NT2/D1 (cell line): ENCODE measurements at places on chromosomes 6 and 20.

GRCh38 chr6:13873288-13874190 lies 51.2 kb upstream of the RNF182 start:
- no peak for DNase-seq

DNA sequence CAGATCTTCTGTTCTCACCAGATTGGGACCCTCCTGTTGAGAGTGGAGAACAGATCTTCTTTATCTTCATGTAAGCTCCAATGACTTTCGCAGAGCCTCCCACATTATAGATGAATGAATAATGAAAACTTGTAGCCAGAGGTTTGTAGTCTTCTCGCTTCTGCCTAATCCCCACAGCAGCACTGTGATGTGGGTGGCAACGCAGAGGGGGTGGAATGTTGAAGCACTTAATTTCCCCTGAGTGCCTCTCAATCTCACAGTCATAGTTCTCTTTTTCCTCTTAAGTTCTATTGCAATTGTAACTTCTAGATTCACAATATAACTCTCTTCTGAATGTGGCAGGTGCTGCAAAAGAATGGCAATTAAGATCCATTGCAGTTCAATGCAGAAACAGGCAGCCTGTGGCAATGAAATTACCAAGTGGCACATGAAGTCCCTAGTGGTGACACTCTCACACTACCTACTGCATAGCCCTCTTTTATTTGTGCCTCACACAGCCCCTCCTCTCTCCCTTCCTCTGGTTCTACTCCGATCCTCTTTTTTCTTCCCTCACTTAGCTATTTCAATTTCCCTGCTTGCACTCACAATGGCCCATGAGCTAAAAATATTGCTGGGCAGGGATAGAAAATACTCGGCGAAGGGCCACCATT lies 281.9 kb downstream of the UBE3D start:
- DNase-seq = peak; percentile 9

DNA sequence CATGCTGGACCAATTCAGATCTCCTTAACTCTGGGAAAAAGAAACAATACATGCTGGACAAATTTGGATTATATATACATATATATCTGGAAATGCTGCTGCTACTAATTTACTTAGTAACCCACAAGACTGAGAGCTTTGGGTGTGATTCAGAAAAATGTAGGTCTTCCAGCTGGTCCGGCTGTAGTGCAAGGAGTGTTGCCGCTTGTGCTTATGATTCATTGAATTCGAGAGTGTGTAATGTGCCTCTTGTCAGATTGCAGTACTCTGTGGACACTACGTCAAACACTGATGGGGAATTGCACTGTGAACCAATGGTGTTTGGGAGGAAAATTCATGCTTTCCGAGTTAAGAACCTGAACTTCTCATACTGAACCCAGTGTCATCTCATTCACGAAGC lies 1155.5 kb downstream of the EPHA7 start:
- no peak for DNase-seq

DNA sequence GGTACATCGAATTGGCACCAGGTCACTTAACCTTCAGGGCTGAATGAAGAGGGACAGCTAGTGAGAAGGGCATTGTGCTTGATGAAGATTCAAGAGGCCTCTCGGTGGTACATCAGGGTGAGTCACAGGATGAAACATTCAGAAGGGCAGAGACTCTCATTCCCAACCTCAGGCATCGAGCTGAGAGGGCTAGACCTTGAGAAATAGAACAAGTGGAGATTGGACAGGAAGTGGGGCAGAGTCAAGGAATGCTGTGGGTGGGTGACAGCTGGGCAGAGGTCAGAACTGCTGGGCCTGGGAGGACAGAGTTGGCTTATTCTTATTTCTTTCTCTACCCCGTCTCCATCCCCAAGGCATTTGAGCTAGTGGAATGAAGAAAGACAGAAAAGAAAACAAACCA lies 126.0 kb downstream of the SCML4 start:
- DNase-seq = no peak

DNA sequence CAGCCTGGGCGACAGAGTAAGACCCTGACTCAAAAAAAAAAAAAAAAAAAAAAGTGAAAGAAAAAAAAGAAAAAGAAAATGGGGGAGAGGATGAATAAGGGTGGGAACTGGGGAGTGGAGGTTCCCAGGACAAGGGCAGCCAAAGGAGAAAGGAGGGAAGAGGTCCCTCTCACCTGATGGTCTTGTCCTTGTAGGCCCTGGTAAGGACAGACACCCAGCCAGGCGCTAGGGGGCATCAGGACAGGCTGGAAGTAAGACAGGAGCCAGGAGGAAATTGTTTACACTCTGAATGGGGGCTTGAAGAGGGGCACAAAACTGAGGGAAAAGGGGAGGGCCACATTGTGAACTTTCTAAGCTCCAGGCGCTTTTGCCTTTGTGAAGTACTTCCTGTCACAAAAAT lies 2.3 kb upstream of the ALDH5A1 start:
- DNase-seq = no peak

DNA sequence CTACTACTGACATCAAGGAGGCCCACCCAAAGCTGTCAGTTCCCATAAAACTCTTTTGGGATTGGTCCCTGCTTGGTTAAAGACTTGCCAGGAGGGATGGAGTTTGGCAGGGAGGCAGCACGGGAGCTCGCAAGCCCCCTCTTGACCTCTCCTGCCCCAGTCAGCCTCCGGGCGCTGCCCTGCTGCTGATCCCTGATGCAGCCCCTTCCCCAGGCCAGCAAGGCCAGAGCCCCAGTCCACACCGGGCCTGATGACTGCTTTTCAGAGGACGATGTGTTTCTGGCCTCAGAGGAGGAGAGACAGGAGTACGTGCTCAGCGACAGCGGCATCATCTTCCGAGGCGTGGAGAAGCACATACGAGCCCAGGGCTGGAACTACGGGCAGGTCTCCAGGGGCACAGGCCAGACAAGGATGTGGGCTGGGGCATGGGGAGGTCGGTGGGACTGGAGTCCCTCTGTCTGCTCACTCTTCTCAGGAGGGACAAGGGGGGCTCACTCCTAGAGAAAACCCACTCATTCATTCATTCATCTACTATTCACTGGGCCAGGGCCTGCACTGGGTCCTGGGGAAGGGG lies 15.6 kb downstream of the TGM6 start:
- DNase-seq = no peak

- DNase-seq = no peak
Measured at GRCh38 chr6:166824146-166824879, 132.0 kb downstream of the RNASET2 start.

- peak; percentile 61 for DNase-seq
Measured at GRCh38 chr6:149028767-149029405, 282.1 kb downstream of the UST start.

DNA sequence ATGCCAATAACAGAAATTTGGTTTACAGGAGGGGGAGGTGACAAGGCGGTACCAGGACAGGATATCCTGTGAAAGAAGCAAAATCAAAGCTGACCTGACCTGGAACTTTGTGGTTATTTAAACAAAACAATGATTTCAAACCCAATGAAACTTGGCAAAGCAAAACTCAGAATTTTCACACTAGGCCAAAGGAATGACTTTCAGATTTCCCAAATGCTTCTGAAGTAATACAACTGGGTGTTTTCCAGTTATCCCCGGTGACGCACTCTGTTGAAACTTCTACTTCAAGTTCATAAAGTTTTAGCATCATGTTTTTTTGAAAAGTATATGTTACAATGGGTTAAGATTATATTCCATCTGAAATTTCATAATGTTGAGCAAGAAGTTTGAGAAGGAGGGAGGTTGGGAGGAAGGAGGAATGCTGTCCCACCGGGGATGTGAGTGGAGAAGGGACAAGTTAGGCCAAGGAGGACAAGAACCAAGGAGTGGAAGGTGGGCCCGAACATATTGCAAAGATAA lies 78.1 kb upstream of the TRAF3IP2 start:
- no peak for DNase-seq

DNA sequence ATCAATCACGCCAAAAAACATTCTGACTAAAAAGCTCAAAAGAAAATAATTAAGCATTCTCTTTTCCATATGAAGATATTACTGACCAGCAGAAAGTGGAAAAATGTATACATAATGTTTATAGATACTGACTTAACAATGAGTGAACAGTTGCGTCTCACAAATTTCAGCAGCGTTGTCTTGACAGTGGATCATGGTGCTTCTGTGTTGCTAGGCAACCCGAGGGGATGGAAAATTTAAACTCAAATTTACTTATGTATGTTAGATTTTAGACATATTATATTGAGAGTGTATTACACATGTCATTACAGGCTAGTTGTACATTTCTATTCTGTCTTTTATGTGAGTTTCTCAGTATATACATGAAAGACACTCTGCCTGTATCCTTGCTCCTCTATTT lies 110.2 kb downstream of the LAMA2 start:
- no peak for DNase-seq

GRCh38 chr20:23063581-23063980 lies 14.1 kb upstream of the THBD start:
- no peak for DNase-seq

DNA sequence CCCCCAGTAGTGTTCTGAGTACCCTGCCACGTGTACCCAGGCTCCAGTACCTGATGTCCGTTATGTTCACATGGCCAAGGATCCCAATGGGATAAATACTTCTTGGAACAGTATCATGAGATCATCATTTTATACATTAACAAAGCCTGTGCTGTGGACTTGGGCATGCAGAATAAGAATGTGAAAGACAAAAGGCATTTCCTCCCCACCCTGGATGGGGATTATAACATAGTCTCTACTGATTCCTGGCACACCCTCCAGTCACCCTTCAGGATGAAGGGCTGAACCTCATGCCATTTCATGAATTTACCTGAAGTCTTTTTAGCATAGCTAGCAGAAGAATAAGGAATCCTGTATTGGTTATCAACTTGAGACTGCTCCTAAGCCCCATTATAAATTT lies 2.8 kb downstream of the TNFRSF21 start:
- DNase-seq = no peak
